ENCODE measurements at places on chromosomes 2 and 18. TPM values are rescaled to one million over a fixed set of nuclear protein-coding genes. Genes with fewer than 3 reads are reported as not detected.

ATP6V1B1 gene
- total RNA-seq: 0.33 TPM

CFAP221 gene
- not detected for total RNA-seq

PSD4 gene
- 1.4 TPM for total RNA-seq

TUBB6 gene
- total RNA-seq: 126 TPM

FNDC4 gene
- 0.29 TPM for total RNA-seq

PTPRN gene
- 6.8 TPM for total RNA-seq

METTL5 gene
- 128 TPM for total RNA-seq

CCDC85A gene
- 0.14 TPM for total RNA-seq

LYPD6 gene
- 8.6 TPM for total RNA-seq

UGT1A8 gene
- not detected for total RNA-seq

SNRNP200 gene
- total RNA-seq: 28.9 TPM

PIEZO2 gene
- total RNA-seq: 8.9 TPM

RGPD4 gene
- total RNA-seq: not detected

IL37 gene
- not detected for total RNA-seq

ZBTB7C gene
- total RNA-seq: 1.1 TPM

CIB4 gene
- not detected for total RNA-seq

SLC5A7 gene
- not detected for total RNA-seq

CHST9 gene
- 0.23 TPM for total RNA-seq

DSC2 gene
- total RNA-seq: 0.48 TPM

ATG9A gene
- 73.6 TPM for total RNA-seq

APOB gene
- total RNA-seq: not detected

DUSP28 gene
- total RNA-seq: 5.6 TPM

REG1B gene
- total RNA-seq: not detected

TMEM247 gene
- total RNA-seq: not detected

MPP4 gene
- not detected for total RNA-seq

NPHP1 gene
- total RNA-seq: 10.4 TPM

TUBA4B gene
- total RNA-seq: not detected

SH3BP4 gene
- 78.6 TPM for total RNA-seq

NYAP2 gene
- total RNA-seq: 0.95 TPM

MAT2A gene
- 30.6 TPM for total RNA-seq

CFAP53 gene
- total RNA-seq: not detected

MAP3K19 gene
- total RNA-seq: not detected

POLR1A gene
- total RNA-seq: 18.9 TPM

PMAIP1 gene
- total RNA-seq: 64.3 TPM

SLC16A14 gene
- 2.5 TPM for total RNA-seq

SCYGR7 gene
- not detected for total RNA-seq

OTX1 gene
- 0.64 TPM for total RNA-seq

RGPD3 gene
- total RNA-seq: not detected

IL1B gene
- not detected for total RNA-seq

SKOR2 gene
- total RNA-seq: not detected

KYNU gene
- total RNA-seq: 304 TPM

CD8B gene
- total RNA-seq: not detected

CPO gene
- total RNA-seq: 0.39 TPM

CDCA7 gene
- total RNA-seq: 31.9 TPM

ERFE gene
- 4.3 TPM for total RNA-seq

RAX gene
- not detected for total RNA-seq

LYG2 gene
- not detected for total RNA-seq

CDK15 gene
- 8.0 TPM for total RNA-seq

LRP1B gene
- 0.76 TPM for total RNA-seq

MBOAT2 gene
- total RNA-seq: 21.3 TPM

Measured in H4 (cell line).